ENCODE measurements at places on chromosomes 6 and 20. TPM values are rescaled to one million over a fixed set of nuclear protein-coding genes. Genes with fewer than 3 reads are reported as not detected.

Gene ZNF334
- not detected for total RNA-seq

Gene TFAP2B
- not detected for total RNA-seq

Gene VGLL2
- not detected for total RNA-seq

Gene LINC00237
- total RNA-seq, result not detected

Gene SMPDL3A
- total RNA-seq, result 3.6 TPM

Gene CRISP2
- not detected for total RNA-seq

Gene BMP6
- total RNA-seq, result 14.8 TPM

Gene TP53TG5
- not detected for total RNA-seq

Gene PPP1R3G
- total RNA-seq, result 2.0 TPM

Gene NKAIN2
- total RNA-seq, result not detected

Gene KHDC1L
- 0.41 TPM for total RNA-seq

Gene TGM3
- total RNA-seq, result 0.12 TPM

Gene SLC22A1
- total RNA-seq, result 2.4 TPM

Gene LY6G6F
- total RNA-seq, result not detected

Gene RSPH9
- total RNA-seq, result 0.29 TPM

Gene CFB
- total RNA-seq, result 1.6 TPM

Gene APCDD1L
- 0.11 TPM for total RNA-seq

Gene NKAIN4
- total RNA-seq, result 4.0 TPM

Gene SLPI
- total RNA-seq, result 11.9 TPM

Gene KIAA0408
- 5.6 TPM for total RNA-seq

Gene ALDH8A1
- total RNA-seq, result 0.20 TPM

Measured in A549 treated with dexamethasone at 1 μM for 4 hours (cell line).